ENCODE measurements at places on chromosomes 3 and 15.

DNA sequence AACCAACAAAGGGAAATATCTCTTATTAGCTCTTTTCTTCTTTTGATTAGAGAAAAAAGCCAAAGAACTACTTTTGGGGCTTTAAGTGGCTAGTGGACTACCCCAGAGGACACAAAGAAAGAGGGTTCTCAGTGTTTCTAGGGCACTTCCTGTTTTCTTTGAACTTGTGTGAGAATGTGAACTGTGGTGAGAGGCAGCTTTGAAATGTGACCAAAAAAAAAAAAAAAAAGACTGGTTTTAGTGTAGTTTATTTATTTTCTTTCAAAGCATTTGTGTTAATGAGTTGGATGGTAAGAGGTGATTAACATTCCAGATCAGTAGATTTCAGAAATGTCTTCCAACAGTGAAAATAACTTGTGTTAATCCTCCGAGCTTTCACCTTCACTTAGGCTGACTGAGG is 32.4 kb downstream of the SELENOT start:
- DNase-seq: no peak

- no peak for DNase-seq
These were observed 22.0 kb upstream of the BCL2L10 start for GRCh38 chr15:52134502-52135144.

DNA sequence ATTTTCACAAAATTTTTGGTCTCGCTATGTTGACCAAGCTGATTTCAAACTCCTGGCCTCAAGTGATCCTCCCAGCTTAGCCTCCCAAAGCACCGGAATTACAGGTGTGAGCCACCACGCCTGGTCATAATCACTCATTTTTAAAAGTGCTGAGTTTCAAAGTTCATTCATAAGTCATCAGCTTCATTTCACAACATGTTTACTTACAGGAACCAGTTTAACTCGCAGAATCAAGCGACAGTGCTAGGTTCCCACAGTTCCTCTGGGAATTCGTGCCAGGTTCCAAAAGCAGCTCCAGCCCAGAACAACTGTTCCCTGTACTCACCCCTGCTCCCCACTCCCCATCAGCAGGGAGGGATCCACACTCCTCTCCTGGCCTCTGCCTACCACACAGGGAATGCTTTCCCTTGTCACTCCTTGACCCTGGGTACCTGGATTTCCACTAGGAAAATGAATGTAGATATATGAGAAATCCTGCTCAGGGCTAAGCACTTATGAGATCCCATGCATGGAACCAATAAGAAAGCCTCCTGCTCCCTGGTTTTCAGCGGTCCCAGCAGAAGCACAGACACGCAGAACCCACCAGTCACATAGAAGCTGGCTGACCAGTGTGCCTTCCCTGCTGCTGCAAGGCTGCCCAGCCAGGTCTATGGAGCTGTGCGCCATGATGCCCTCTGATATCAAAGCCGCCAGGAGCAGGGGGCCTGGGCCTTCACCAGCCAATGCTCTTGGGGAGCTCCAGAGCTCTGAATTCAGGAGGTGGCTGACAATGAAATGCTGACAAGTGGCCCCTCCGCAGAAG is 72.3 kb downstream of the ITGB5 start:
- no peak for DNase-seq

GRCh38 chr15:31814082-31814481 is 216.2 kb upstream of the CHRNA7 start:
- DNase-seq: no peak

DNA sequence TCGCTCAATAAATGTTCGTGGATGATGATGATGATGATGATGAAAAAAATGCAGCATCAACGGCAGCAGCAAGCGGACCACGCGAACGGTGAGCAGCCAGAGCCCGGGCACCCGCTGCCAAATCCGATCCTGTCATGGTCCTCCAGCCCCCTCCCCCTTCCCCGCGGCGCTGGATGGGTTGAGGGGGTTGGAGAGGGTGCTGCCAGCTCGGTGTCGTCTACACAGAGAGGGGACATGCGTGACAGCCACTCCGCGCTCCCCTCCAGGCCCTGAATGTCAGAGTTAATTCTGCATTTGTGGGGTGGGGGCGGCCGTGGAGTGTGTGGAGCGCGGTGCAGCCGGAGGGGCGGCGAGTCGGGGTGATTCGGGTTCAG is 722 bp downstream of the CACNA1D start:
- DNase-seq: no peak

- DNase-seq: no peak
These were observed 100.1 kb upstream of the SLC2A2 start for GRCh38 chr3:171126478-171127209.

DNA sequence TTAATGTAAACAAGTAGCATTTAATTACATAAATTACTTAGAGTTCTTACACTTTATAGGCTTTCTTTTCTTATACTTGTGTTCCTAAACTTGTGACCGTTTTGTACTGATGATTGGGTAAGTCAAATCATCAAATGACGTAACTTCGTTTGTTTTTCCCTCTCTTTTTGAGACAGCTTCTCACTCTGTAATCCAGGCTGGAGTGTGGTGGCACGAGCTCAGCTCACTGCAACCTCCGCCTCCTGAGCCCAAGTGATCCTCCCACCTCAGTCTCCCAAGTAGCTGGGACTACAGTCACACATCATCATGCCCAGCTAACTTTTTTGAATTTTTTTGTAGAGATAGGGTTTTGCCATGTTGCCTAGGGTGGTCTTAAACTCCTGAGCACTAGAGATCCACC is 226.0 kb downstream of the TCF12 start:
- no peak for DNase-seq

DNA sequence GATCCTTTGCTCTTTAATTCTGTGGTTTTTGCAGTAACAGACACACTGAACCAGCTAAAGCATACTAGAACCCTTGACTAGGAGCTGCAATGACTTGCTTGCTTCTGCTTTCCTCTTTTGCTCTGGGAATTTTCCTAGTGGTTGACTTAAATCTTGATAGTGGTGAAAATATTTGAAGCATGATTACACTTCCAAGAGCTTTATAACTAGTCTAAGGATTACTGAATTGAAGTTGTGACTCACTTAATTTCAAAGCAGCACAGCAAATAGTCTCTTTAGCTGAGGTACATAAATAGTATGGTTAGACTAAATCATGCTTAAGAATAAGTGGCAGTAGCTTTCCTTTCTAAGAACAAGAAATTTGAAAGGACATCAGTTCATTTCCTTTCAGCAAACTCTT is 513.5 kb upstream of the GBE1 start:
- DNase-seq: no peak

GRCh38 chr15:58179741-58180381 is 41.7 kb downstream of the AQP9 start:
- DNase-seq: no peak

DNA sequence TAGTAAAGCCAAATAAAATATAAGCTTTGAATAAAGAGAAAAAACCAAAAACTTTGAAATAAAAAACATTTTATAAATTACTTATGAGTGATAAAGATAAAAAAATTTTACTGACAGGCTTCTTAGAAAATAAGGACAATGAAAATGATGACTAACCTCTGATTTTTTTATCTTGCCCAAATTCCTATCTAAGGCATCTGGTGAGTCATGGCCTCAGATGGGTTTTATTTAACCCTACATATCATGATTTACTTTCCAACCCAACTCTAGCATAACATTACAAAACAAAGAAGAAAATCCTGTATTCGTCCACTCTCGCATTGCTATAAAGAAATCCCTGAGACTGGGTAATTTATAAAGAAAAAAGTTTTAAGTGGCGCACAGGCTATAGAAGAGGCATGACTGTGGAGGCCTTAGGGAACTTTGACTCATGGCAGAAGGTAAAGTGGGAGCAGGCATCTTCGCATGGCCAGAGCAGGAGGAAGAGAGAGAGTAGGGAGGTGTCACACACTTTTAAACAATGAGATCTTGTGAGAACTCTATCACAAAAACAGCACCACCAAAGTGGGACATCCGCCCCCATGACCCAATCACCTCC is 152.1 kb downstream of the NEK10 start:
- no peak for DNase-seq

DNA sequence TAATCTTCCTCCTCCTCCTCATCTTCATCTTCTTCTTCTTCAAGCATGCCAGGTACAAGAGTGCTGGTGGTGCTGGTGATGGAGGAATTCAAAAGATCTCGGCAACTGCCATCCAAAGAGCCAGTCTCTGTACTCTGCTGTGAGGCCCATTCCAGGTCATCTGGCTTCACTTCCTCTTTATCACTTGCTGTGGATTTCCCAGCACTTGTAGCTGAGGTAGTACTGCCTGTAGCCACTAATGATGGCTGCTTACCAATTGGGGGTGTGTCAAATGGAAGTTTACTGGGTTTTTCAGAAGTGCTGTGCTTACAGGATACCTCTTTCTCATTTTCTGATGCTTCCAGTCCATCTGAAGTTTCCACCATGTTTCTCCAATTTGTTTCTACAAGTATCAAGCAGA is 28.8 kb upstream of the SHC4 start:
- no peak for DNase-seq
